ENCODE measurements at places on chromosomes 6 and 20. TPM values are rescaled to one million over a fixed set of nuclear protein-coding genes. Genes with fewer than 3 reads are reported as not detected.

Gene PPP1R16B
- total RNA-seq: 5.4 TPM

Gene OPN5
- total RNA-seq: not detected

Gene SLC17A9
- total RNA-seq: 18.1 TPM

Gene LIN28B
- total RNA-seq: not detected

Gene PSORS1C2
- total RNA-seq: not detected

Gene CCN5
- total RNA-seq: 20.8 TPM

- DNase-seq: no peak
Observed at GRCh38 chr6:37632291-37632690, 65.4 kb downstream of the MDGA1 start.

DNA sequence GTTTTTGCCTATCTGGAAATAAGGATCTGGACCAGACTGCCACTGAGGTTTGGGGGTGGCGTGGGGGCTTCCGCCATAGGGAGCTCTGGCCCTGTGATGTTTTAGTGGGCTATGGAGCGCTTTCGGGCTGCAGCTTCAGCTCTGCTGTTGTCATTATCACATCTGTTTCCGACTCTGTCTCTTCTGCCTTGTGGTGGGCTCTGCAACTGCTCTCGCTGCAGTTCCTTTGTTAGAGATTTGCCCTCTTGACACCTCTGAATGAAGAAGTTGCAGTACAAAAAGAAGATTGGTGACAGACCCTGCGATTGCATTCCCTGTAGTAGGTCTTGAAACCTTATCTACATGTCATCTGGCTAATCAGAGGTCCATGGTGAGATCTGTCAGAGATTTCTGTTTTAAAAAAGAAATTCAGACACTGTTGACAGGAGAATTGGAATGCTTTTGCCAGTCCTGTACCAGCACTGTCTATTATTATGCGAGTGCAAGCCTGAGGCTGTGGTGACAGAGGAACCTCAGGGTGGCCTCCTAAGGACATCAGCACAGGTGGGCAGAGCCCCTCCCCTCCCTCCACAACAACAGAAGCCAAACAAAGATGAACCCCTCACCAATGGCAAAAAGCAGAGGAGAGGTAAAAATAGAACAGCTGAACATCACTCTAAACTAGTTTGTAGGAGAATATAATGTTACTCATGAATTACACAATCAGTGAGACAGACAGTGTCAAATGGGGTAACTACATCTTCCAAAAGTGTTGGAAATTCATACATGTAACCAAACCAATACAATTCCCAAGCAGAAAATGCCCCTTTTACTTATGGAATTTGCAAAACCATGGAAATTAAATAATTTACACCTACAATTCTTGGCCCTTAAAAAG, 63.5 kb upstream of the DEFB112 start:
- DNase-seq: no peak

DNA sequence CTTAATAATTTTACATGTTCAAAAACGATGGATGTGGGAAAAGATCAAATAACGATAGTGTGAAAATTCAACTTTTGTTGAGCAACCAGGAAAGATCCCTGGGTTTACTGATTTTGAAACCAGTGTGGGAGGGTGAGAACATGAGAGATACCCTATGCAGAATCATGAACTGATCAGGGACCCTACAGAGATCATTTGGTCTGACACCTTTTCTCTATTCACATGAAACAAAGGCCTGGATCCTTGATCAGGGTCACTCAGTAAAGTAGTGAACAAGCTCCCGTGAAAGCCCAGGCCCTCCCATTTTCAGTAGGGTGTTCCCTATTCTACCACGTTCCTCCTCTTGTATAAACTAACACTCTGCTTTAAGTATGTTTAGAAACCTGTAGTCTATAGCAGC, 60.5 kb upstream of the DUSP22 start:
- no peak for DNase-seq

DNA sequence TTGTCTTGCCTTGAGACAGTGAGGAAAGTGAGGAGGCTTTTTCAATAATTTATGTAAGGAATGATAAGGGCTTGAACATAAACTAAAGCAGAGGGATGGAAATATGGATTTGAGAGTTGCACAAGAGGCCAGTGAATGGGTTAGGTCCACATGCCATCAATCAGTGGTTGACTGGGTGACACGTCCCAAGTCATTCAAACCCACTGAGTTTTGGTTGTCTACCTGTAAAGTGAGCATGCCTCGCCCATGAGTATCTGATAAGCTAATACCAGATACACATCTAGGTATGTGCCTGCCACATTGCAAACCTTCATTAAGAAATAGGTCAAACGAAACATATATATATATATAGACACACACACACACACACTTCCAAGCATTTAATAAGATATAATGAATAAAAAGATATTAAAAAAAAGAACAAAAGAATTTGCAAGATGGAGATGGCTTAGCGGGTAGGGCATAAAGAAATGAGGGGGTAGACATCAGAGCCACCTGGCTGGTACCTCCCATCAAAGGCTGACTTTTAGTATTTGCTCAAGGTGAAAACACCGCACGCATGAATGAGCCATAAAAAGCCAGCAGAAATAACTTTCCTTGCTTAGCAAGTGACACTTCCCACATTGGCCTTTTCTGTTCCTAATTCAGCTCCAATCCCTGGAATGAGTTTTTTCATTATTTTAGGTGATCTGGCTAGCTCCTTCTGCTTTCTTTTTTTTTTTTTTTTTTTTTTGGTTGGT, 109.1 kb upstream of the GGTLC1 start:
- no peak for DNase-seq

DNA sequence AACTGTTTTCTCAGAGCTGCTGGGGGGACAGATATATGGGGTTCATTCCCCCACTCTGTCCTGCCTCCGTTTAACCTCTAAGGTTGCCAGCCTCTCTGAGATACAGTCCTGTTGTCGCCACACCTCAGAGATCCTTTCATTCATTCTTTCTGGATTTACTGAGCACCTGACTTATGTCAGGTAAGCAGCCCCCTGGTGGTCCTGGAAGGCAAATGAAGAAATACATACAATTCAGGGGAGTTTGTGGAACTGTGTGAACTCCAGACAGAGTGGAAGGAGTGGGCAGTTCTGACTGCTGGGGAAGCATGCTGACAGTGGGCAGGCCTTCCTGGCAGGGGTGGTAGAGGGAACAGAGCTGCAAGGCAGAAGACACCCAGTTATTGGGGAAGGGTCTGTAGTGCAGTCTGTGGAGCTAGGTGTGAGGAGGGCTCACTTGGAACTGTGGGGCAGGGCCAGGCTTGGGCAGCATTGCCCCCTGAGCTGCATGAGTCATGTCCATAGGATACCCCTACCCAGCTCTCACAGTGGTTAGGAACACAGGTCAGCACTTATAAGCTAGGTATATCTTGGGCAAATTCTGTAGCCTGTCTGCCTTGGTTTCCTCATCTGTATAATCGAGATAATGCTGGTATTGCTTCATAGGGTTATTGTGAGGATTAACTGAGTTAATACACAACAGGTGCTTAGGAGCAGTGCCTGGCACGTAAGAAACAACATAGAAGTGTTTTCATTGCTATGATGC, 12.8 kb upstream of the SGK2 start:
- no peak for DNase-seq

- no peak for DNase-seq
Observed at GRCh38 chr6:126176282-126176681, 163.6 kb upstream of the CENPW start.

DNA sequence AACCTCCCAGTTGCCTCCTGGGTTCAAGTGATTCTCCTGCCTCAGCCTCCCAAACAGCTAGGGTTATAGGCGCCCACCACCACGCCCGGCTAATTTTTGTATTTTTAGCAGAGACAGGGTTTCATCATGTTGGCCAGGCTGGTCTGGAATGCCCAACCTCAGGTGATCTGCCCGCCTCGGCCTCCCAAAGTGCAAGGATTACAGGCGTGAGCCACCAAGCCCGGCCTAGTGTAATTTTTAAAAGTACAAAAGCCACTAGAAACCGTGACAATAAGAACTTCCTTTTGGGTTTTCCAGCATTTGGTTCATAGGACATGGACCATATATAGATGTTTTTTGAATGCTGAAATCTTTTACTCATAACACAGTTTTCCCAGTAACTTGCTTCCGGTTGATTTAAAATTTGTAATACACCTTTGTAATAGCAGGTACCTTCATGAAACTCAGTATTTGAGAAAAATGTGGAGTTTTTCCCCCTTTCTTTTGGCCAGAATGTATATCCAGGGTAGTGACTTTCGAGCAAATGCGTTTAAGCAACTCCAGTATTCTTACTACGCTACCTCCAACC, 467 bp downstream of the PXT1 start:
- no peak for DNase-seq

DNA sequence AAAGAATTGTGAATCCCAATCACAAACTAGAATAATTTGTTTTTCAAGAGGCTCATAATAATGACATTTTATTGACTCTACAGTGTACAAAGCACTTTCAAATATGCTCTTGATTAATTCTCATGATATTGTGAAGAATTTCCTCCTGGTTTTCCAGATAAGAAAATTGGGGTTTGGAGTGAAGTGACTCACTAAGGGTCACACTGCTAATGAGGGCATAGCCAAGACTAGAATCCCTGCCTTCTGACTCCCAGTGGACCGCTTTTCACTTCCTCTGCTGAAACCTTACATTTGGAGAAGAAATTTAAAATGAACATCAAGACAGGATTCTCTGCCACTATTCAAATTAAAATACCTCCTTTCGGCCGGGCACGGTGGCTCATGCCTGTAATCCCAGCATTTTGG, 38.3 kb upstream of the LTV1 start:
- no peak for DNase-seq

All from left lung (tissue), 14 donors.